ENCODE measurements at places on chromosomes 7 and 10. TPM values are rescaled to one million over a fixed set of nuclear protein-coding genes. Genes with fewer than 3 reads are reported as not detected.

GRCh38 chr7:138565451-138566114 lies 105.5 kb downstream of the TRIM24 start:
- peak; percentile 75 for DNase-seq

LEP gene
- 2.8 TPM for total RNA-seq

WDR86 gene
- 1.0 TPM for total RNA-seq

- peak; percentile 69 for DNase-seq
Observed at GRCh38 chr10:62076891-62077290, 175.4 kb downstream of the ARID5B start.

GIMAP4 gene
- not detected for total RNA-seq

ANKRD7 gene
- 2.8 TPM for total RNA-seq

GRCh38 chr7:55469721-55470120 lies 102.6 kb downstream of the VOPP1 start:
- no peak for DNase-seq

- DNase-seq = no peak
Observed at GRCh38 chr7:80172387-80172786, 37.8 kb downstream of the GNAI1 start.

DNA sequence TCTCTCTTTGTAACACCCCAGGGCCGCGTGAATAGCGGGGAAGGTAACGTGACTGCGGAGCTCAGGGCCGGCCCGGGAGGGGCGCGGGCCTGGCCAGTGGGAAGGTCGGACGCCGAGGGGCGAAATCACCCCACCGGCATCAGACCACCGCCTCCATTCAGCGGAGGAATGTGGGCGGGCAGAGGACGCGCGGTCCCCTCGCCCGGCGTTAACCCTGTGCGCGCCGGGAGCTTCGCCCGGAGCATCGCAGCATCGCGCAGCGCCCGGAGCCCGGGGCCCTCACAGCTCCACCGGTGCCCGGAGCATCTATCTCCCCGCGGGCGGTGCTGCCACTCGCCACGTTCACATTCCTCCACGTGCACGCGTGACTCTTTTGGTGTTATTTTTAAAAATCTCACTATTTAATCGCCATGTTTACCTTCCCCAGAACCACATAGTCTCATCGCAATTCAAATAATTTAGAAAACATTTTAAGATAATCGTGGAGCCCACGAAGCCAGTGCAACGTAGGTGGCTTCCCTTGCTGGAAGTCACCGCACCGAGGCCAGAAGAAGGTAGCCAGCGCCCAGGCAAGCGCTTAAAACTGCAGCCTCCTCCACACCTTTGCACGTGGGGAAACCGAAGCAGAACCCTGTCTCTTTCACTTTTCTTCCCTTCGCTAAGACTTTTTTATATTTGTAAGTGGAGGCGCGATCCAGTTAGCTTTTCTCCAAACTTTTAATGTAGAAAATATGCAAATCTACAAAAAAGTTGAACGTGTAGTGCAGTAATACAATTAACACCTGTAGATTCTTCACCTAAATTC lies 21.8 kb downstream of the FGFBP3 start:
- peak; percentile 68 for DNase-seq

GRCh38 chr7:34333184-34333583 lies 324.8 kb upstream of the NPSR1 start:
- DNase-seq = no peak

ZNRF2 gene
- 7.9 TPM for total RNA-seq

GRCh38 chr7:151779678-151780077 lies 97.2 kb downstream of the PRKAG2 start:
- no peak for DNase-seq

FAM221A gene
- 5.1 TPM for total RNA-seq

DNA sequence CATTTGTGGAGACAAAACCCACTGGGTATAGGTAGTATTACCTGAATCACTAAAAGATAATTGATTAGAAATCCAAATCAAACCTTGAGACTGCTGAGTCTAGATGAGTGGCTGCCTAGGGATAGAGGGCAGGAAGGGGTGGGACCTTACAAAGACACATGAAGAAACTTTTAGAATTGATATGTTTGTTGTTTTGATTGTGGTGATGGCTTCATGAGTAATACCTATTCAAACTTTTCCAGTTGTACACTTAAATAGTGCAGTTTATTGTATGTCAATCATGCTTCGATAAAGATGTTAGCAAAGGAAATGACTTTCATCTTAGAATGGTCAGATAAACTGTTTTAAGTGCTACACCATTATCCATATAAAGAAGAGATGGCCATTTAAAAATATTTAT lies 188.7 kb upstream of the KAT6B start:
- no peak for DNase-seq

DNA sequence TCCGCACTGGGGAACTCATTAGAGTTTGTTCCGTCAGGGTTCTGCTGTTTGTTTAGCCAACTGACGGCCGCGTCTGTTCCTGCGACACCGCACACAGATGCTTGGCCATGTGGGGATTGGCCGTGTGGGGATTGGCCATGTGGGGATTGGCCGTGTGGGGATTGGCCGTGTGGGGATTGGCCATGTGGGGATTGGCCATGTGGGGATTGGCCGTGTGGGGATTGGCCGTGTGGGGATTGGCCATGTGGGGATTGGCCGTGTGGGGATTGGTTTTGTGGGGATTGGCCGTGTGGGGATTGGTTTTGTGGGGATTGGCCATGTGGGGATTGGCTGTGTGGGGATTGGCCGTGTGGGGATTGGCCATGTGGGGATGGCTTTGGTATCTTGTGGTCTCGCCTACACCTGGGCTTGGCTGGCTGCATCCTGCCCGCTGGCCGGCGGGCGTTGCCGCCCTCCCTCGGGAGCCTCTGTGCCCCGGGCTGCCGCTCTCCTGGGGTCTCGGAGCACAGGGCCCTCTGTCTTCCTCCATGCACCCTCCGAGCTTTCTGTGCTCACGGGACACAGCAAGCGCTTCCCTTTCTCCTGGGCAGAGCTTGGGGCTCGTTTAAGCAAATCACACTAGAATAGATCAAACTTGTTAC lies 62.5 kb downstream of the NKX6-2 start:
- DNase-seq = no peak

GRCh38 chr10:108180878-108181277 lies 1016.4 kb upstream of the SORCS1 start:
- no peak for DNase-seq

- peak; percentile 42 for DNase-seq
Observed at GRCh38 chr7:124856299-124856888, 73.2 kb downstream of the POT1 start.

DNA sequence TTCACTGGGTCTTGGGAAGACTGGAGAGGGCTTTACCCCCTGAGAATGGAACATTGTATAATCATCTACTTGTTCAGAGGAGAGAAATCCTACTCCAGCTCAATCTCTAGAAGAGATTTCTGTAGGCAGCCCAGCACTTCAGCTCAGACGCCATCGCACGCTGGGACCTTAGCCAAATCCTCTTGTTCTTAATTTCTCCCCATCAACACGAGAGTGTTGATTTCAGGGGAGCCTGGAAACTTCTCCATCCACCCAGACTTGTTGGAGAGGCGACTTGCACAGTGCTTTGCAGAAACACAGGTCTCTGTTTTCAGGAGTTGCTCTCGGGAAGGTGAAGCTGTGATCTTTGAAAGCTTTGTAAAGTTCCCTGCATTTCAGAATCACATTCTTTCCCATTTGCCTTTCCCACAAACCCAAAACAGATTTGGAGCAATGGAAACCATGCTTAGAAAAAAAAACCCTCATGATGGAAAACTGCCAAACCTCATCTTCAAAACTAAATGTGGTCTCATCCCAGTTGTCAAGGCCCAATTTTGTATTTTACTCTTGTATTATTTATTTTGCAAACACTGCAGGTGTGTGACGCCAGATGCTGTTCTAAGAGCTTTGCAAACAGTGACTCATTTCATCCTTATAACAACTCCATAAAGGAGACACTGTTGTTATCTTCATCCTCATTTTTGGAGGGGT lies 60.9 kb downstream of the CALML3 start:
- DNase-seq = no peak

GRCh38 chr7:82017334-82017943 lies 247.6 kb upstream of the HGF start:
- peak; percentile 29 for DNase-seq

DNA sequence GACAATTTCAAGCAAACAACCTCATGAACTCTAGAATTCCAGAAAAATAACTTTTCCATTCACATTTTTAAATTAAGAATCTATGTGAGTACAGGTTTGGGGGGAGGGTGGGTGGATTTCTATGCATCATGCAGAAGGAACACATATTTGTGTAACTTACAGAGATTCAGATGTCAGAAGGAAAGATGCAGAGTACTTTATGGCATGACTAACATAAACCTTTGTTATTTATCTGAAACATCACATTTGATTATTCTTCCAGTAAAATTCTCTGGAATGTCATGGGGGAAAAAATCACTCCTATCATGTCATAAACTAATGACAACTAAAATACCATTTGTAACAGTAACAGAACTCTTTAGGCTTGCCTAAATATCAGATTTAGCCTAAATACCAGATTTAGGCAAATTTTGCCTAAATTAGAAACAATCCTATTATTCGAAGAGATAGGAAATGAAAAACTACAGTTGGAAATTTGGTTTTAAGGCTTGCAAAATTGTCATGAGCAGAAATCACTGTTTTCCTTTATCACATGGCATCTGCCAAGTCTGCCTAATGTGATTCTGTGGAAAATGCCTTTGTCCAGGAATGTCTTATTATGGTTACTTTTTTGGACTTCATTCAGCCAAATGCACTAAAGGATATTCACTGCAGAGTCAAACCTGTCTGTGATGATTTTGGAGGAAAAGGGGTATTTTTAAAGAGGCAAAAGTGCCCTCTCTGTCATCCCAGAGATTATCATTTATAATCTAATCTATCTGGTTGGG lies 527.7 kb upstream of the CELF2 start:
- DNase-seq = peak; percentile 37

GRCh38 chr10:101060951-101061623 lies 702 bp upstream of the KAZALD1 start:
- DNase-seq = peak; percentile 89

GRCh38 chr7:106029941-106030340 lies 66.9 kb downstream of the CDHR3 start:
- no peak for DNase-seq

GRCh38 chr7:407721-408539 lies 111.7 kb downstream of the PDGFA start:
- DNase-seq = no peak

DNA sequence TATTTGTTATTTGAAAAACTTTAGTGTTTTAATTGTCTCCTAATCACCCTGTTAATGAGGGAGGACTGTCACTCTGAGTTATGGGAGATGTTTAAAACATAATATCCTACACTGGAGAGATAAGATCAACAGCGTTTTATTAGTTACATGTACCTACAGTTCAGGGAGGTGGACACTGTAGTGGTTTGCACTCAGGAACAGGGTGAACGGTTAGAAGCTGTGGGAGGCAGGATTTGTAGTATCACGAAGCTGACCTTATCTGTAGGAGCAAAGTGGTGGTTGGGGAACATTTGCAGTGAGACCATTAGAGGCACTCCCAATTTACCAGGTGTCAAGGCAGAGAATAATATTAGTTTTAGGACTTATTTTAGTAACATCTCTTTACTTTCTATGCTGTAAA lies 193.3 kb upstream of the KCND2 start:
- DNase-seq = no peak

- no peak for DNase-seq
Observed at GRCh38 chr7:141986923-141987322, 8.8 kb upstream of the MGAM start.

GRCh38 chr10:72254813-72255568 lies 18.7 kb upstream of the DDIT4 start:
- peak; percentile 95 for DNase-seq

DNA sequence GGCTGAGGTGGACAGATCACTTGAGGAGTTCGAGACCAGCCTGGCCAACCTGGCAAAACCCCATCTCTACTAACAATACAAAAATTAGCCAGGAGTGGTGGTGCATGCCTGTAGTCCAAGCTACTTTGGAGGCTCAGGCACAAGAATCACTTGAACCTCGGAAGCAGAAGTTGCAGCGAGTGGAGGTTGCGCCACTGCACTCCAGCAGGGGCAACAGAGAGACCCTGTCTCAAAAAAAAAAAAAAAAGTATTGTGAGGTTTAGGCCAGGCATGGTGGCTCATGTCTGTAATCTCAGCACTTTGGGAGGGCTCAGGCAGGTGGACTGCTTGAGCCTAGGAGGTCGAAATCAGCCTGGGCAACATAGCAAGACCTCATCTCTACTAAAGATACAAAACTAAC lies 16.0 kb downstream of the TET1 start:
- DNase-seq = no peak

EFCAB10 gene
- not detected for total RNA-seq

GRCh38 chr7:87875151-87876039 lies 765 bp downstream of the SLC25A40 start:
- DNase-seq = no peak

- DNase-seq = no peak
Observed at GRCh38 chr10:70571636-70572439, 30.7 kb downstream of the PRF1 start.

HSPA12A gene
- total RNA-seq = 9.5 TPM

CCDC172 gene
- not detected for total RNA-seq

MUC3A gene
- not detected for total RNA-seq

DNA sequence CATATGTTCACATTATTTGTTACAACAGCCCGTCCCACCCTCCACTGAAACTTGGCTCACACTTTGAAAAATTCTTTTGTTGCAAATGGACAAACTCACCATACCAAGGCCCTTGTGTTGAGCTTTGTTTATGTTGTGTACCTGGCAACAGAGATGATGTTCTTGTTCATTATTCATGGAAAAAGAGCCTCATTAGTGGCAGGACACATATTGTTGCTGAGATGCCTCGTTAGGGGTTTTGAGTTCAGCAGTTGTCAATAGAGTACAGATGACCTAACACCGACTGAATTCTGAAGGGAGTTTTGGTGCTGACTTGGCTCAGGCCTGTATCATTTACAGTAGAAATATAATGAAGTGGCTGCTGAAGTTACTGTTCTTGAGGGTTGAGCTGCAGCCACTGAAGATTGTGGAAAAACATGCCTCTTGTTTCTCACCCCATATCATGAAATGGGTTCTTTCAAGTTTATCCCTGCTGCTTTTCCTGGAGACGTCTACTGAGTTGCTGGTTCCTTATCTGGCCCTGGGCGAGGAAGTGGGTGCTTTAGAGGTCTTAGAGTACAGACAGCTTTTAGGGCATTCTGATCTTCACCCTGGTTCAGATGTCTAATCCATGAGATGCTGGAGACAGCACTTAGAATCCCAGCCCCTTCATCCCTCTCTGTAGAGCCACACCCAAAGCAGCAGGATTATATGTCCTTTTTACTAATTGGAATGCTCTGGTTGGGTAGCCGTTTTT lies 149.7 kb downstream of the WNT2 start:
- no peak for DNase-seq

GRCh38 chr7:135678612-135679575 lies 16.6 kb downstream of the STMP1 start:
- DNase-seq = peak; percentile 53

OR2A7 gene
- total RNA-seq = 0.50 TPM

Data from fibroblast of lung (primary cell).